ENCODE measurements at places on chromosomes 6 and 20. TPM values are rescaled to one million over a fixed set of nuclear protein-coding genes. Genes with fewer than 3 reads are reported as not detected.
A peak's percentile ranks its signal among the peaks of the same experiment; 100 is the strongest.

DNA sequence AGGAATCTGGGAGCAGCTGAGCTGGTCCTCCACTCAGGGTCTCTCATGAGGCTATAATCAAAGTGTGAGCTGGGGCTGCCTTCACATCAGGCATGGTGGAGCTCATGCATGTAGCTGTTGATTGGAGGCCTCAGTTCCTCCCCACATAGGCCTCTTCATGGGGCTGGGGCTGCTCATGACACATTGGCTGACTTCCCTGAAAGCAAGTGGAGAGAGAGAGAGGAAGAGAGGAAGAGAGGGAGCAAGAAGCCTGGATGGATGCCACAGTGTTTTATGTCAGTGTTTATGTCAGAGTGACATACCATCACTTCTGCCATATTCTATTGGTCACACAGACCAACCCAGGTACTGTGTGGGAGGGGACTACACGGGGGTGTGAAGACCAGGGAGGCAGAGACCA, 43.8 kb downstream of the EYA2 start:
- no peak for DNase-seq

IL17F gene
- not detected for total RNA-seq

LY86 gene
- 2.4 TPM for total RNA-seq

DNA sequence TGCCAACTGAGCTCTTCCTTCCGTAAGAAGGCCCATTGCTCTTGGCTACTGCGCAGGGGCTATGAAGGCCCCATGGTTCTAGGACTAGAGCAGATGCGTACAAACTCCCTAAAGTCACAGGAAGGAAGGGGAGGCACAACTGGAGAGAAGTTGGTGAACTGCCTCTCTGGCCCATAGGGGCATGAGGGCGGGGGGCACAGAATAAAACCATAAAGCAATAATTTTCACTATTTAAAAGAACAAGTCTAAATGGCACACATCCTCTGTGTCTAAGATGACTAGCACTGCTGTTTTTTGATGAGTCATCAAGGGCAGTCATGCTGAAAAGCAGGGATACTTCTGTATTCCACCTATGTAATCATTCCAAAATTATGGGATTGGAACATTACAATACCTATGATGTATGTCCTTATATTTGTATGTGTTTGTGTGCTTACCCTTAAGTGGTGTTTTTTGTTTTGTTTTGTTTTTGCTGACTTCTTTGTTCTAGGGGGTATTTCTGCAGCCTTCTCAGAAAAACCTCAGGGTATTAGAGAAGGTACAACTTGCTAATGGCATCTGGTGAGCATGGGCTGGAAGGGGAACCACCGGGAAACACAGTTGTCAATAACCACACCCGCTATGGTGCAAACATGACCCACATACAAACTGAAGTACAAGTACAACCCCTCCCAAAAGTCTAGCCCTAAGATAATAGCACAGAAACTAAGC, 36.9 kb downstream of the B4GALT5 start:
- no peak for DNase-seq

SMLR1 gene
- not detected for total RNA-seq

UNC93A gene
- not detected for total RNA-seq

PHACTR2 gene
- 79.0 TPM for total RNA-seq

C20orf144 gene
- not detected for total RNA-seq

- DNase-seq: no peak
These were observed 44.1 kb upstream of the RIN2 start for GRCh38 chr20:19713822-19714578.

- DNase-seq: no peak
These were observed 317.6 kb downstream of the PRKN start for GRCh38 chr6:162409741-162410691.

DNA sequence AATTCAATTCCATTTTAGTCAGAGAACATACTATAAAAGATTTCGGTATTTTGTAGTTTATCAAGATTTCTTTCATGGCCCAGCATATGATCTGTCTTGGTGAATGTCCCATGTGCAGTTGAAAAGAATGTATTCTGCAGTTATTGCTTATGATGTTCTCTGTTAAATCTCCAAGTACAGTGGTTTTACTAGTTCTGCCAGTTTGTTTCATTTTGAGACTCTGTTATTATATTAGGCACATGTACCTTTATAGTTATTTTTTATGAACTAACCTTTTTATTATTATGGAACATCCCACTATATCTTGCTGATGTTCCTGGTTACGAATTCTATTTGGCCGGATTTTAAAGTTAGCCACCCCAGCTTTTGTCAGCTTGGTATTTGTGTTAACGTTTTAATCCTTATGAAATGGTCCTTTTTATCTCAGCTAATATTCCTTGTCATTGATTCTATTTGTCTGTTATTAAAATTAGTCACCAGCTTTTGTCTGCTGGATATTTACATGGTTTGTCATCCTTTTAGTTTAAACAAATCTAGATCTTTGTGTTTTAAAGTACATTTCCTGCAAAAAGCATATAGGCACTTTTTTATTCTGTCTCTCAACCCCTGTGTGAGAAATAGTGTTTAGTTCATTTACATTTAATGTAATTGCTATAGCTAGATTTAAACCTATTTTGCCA, 48.9 kb downstream of the VTA1 start:
- DNase-seq: no peak

DNA sequence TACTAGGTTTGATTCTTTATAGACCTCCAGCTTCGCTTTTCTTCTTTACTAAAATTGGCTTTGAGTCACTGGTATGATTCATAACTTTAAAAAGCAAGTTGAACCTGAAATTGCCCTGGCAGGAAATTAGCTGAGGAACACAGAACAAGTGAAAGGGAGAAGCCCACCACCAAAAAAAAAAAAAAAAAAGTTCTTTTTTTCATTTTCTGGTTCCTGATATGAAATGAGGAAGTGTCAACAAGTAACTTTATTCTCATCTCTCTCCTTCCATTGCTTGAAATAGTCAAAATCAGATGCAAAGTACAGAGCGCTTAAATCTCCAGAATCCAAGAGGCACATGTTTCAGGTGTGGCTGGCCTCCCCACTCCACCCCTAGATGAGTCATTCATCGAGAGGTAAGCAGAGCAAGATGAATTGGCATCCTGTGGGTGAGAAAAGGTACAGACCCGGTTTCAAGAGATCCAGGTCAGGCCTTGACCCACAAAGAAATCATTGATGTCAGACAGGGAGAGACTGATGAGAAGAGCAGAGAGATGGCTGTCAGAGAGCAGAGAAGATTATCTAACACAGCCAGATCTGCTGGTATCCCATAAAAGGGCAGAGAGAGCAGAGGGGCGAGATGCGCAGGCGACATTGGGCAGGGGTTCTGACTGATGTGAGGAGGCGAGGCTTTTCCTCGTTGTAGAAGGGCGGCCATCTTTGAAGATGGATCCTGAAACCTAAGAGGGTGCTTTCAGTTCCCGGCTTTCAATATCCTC, 54.8 kb upstream of the MBOAT1 start:
- no peak for DNase-seq

IP6K3 gene
- 55.7 TPM for total RNA-seq

HAO1 gene
- total RNA-seq: not detected

KCNQ2 gene
- total RNA-seq: not detected

DNA sequence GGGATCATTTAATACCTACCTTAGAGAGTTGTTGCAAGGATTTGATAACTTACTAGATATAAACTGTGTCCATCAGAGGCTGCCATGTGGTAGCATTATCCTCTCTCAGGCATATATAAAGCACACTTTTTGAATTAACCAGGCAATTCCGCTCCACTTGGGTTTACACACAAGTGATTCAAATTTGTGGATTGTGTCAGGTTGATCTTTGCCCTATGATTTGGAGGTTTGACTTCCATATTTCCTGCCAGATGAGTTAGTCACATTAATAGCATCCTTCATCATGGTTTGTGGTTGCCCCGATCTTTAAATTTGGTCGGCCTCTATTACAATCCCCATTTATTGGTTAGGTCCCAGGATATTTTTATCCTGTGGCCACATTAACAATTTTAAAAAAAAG, 44.8 kb upstream of the CTAGE9 start:
- DNase-seq: no peak

- DNase-seq: no peak
These were observed 21.4 kb downstream of the SDCBP2 start for GRCh38 chr20:1307571-1307971.

DNA sequence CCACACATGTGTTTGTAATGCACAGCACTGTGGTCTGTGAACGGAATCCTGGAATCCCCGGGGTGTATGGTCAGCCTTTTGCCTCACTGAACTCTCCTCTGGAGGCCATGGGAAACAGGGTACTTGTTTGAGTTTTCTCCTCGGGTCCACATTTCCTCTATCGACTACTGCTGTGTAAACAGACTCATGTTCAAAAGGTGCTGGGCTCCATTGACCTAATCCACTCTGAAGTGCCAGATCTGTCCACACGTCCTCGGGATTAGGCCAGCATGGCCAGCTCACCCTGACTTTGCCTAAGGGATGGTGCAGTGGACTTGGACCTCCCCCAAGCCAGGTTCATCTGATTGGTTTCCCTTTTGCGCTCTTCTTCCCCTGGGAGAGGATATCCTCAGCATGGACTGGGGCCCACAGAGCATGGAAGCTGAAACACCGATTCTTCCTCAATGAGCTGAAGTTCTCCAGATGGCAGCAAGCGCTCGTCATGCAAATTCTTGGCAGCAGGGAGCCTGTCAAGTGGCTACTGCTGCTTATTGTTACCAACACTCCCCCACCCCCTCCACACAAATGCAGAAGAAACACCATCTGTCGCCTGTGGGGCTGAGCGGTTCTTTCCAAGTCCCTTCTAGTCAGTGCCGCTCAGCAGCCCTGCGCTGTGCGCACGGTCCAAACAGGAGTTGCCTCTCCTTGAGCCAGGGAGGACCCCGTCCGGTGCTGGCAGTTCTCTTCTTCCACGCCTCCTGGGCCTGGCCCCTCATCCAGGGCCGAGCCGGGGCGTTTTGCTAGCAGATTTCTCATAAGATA, 292.6 kb upstream of the MARCKS start:
- DNase-seq: peak; percentile 93

DNA sequence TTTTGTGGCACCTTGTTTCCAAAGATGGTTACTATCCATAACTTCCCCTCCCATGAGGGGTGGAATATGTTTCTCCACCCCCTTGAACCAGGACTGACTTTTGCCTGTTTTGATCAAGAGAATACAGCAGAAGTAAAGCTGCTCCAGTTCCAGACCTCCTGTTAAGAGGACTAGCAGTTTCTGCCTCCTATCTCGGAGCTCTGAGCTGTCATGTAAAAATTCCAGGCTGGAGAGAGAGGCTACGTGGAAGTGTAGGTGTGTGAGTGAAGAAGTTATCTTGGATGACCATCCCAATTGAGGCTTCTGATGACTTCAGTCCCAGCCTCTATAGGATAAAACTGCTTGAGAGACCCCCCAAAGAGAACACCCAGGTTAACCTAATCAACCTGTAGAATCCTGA, 511.7 kb upstream of the IMPG1 start:
- no peak for DNase-seq

CTAGE9 gene
- not detected for total RNA-seq

Data from heart right ventricle (tissue), 16 donors.